ENCODE measurements at places on chromosomes 7 and 10.

GRCh38 chr7:74475243-74475986 lies 21.7 kb downstream of the GTF2IRD1 start:
- no peak for DNase-seq

DNA sequence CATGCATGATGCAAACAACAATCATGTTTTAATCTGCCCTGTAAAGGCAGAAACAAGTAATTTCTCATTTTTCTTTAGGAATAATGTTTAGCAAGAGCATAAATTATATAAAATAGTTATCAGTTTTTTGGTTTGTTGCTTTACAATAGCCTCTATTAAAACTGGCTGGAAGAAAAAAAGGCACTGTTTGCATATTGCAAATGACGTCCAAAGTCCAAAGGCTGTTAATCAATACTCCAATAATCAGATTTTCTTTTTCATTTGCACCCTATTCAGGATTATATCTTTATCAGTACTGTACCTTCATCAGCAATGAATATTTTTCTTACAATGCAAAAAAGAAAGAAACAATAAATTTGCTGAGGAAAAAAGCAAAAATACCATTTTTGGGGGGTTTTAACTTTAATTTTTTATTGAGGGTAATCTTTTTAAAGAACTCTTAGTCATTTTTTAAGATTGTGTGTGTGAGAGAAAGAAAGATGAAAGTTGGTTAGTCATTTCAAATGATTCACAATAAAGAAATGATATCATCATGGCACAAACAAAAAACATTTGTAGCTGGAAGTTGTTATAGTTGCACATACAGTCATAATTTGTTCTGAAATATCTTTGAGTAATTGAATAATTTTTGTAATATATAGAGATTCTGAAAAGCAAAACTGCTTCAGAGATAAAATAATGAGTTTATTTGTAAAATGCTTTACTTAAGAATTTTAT lies 44.4 kb upstream of the AKR1C2 start:
- no peak for DNase-seq

GRCh38 chr10:96211764-96212163 lies 59.6 kb downstream of the BLNK start:
- DNase-seq = no peak

DNA sequence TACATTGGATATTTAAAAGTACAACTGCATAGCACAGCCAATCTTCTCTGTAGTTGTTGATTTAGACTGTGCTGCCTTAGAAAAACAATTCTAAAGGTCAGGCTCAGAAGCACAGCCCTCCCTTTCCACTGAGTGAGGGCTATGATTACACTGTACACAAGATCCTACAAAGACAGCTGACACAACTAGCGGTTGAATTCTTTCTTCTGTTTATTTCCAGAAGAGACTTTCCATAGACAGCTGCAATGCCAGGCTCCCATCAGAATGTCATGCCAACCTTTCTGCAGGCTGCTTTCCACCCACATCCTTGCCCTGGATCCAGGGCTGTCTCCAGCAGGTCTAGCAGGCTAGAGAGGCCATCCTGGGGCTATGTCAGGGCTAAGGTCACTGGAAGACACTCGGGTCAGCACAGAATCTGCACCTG lies 39.3 kb downstream of the FAM13C start:
- no peak for DNase-seq

Measured in NCI-H524 (cell line).